Neural crest cell (in vitro differentiated cells): ENCODE measurements at places on chromosomes 2 and 18. TPM values are rescaled to one million over a fixed set of nuclear protein-coding genes. Genes with fewer than 3 reads are reported as not detected.
A peak's percentile ranks its signal among the peaks of the same experiment; 100 is the strongest.

DNA sequence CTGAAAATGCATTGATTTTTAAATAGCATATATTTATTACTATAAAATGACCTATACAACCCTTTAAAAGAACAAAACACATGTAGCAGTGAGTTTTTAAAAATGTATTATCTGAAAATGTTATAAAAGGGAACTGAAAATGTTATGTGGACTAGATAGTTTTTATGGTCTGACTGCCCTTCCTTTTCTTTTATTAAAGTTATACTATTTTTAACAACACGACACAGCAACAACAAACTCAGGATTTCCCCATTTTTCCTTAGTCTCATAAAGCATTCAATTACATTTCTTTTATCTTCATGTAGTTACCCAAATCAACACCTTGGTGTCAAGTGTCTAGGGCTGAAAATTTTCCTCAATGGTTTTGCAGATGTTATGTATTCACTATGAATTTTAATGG is 132.8 kb upstream of the TMEFF2 start:
- no peak for DNase-seq

GRCh38 chr2:40039549-40039948 is 260.5 kb upstream of the THUMPD2 start:
- DNase-seq = no peak

DNA sequence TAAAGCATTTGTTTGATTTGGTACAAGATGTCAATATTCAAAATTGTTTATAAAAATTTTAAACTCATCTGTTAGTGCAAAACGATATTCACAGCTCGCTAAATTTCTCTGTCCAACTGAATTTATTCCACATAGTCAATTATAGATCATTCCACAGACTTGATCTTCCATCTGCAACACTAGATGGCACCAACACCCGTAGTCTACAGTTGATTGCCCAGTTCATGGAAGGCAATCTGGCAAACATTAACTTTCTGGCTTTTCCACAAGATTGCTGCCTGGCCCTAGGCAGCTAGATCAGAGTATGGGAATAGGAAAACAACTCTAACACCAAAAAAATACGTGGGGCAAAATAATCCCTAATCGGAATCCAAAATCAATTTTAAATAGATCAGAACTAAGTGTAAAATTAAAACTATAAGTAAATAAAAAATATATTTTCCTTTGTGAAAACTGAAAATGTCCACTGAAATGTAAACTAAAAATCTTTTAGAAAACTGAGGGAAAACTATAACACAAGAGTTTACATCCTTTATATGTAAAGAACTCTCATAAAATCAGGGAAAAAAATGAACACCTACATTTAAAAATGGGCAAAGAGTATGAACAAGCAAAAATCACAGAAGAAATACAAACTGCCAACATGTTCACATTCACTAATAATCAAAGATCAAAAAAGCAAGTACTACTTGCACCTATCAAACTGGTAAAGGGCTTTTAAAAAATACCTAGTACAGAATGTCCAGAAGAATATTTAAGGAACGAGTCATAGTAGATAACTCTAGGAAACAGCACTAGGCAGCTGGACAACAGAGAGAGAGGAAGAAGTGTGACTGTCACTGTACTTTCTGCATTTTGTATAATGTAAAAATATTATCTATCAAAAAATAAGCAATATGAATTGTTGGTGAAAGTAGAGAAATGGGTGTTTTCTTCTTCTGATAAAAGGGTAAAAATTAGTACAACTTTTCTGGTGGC is 35.0 kb downstream of the RTN4 start:
- DNase-seq = no peak

- DNase-seq = no peak
Observed at GRCh38 chr2:143473216-143473615, 344.0 kb downstream of the ARHGAP15 start.

GRCh38 chr2:108968619-108969018 is 20.4 kb downstream of the EDAR start:
- no peak for DNase-seq

GRCh38 chr2:202519453-202519852 is 115.3 kb upstream of the FAM117B start:
- DNase-seq = no peak

DNA sequence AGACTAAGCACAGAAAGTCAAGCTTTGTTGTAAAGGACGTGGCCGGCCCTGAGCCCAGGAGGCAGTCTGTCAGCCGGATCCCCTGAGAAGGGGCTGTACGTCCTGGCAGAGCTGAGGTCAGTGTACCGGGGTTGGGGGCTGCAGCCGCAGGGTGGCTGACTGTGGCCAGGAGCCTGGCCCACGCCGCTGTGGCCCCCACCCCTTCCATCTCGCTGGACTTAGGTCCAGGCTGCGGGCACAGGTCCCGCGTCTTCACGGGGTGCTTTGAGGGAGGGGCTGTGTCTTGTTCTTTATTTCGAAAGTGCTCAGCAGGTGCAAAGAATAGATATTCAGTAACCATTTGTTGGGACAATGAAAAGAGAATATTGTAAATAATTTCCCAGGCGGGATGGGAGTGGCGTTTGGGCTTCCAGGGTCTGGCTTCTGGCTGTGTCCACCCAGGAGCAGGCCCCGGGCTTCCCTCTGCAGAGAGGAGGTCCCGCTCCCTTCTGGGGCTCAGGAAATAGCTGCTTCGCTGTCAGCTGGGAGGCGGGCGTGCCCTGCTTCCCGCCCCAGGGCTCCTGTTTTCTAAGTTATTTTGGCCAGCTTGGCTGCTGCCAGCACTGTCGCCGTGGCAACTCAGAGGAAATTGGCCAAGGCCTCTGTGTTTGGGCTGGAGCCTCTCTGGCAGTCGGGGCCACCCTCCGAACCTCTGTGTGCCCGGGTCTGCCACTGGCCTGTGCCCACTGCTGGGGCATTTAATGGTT is 7.4 kb downstream of the NFATC1 start:
- no peak for DNase-seq

GRCh38 chr18:31876707-31877106 is 66.2 kb downstream of the TRAPPC8 start:
- no peak for DNase-seq

GRCh38 chr2:25228848-25229278 is 60.5 kb upstream of the POMC start:
- DNase-seq = peak; percentile 66

GRCh38 chr2:229695961-229696360 is 18.4 kb downstream of the DNER start:
- no peak for DNase-seq

- no peak for DNase-seq
Observed at GRCh38 chr2:188983427-188984064, 9.4 kb downstream of the COL3A1 start.

- DNase-seq = no peak
Observed at GRCh38 chr2:19835781-19836281, 66.0 kb downstream of the TTC32 start.

DNA sequence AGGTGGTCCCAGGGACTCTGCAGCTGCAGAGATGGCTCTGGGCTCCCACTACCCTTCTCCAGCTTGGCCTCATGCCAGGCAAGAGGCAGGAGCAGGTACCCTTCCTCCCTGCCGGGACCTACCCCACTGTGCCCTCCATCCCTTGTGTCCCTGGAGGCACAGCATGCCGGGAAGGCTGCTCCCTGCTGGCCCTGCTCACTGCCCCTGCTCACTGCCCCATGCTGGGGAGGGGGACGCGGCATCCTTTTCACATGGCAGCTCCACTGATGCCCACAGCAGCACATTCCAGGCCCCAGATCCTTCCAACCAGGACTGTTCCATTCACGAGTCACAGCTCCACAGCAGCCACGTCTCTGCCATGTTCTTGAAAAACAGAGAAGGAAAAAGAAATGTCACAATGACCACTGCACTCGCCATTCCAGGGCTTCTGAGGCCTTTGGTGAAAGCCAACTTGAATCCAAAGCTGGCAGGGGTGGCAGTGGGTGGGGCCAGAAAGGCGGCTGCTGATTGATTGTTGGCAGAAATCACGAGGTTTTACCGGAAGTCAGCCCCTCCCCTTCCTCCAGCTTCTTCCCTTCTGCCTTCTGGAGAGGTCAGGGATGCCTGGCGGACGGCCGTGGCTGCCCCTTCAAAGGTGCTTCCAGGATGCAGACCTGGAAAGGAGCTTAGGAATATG is 268.0 kb downstream of the CYP26B1 start:
- no peak for DNase-seq

DNA sequence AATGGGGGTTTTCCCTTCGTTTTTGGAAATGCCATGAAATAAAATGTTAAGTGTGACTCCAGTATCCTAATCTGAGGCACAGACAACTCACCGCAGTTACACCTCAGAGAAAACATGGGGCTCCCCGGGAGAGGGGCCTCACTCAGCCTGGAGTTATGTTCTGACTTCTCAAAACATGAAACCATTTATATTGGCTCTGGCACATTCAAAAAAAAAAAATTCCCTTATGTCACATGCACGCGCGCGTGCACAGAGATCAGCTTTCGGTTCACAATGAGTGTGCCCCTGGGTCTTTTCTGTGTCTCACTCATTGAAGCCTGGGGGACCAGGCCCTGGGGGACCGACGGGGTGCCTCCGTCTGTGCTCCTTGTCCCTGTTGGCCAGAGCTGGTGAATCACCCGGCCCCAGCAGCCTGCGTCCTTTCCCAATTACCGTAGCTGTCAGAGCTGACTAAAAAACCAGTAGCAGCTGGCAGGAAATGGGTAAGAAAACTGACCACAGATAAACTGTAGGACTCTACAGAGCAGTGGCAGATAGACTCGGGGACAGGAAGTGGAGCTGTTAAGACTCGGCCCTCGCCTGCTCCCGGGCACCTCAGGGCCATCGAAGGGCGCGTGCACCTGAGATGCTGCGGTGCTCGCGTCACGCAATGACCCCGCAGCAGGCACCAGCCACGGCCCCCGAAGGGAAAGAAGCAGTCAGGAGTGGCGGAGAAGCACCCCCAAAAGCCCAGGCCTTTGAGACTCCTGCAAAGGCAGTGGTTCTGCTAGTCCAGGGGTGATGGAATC is 138.3 kb upstream of the ID2 start:
- no peak for DNase-seq

DNA sequence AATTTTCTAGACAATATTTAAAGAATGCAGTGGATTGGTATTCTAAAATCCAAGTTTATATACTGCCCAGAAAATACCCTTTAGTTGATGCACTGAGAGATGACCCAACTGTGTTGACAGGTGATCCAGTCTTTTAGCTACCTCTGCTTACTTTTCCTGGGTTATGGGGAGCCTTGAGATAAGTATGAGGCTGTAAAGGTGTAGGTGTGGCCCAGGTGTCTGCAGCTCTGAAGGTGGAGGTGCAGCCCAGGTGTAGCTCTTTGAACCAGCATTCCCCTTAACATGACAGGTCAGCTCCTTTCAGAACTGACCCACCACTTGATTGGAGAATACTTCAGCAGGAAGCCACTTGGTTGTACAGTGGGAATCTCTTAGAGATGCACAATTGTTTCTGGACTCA is 62.3 kb upstream of the ACSL3 start:
- DNase-seq = no peak

GRCh38 chr2:102473631-102474030 is 605 bp downstream of the SLC9A4 start:
- no peak for DNase-seq

- no peak for DNase-seq
Observed at GRCh38 chr2:33220533-33220932, 255.9 kb upstream of the RASGRP3 start.

DNA sequence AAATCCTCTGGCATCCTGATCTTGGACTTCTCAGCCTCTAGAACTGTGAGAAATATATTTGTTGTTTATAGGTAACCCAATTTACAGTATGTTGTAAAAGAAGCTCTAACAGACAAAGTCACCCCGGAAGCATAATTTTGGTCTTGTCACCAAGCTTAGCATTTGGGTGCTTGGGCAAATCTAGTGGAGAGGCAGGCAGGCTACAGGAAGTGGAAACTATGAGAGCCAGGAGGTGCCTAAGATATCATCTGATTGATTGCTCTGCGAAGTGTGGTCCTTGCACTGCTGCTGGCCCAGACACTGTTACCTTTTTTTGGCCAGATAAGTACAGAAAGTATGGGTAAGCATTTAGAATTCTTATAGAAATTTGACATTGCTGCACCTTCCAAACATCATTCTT is 102.9 kb downstream of the CDC42EP3 start:
- DNase-seq = no peak

GRCh38 chr2:27681841-27682240 is 18.2 kb downstream of the SLC4A1AP start:
- no peak for DNase-seq

DNA sequence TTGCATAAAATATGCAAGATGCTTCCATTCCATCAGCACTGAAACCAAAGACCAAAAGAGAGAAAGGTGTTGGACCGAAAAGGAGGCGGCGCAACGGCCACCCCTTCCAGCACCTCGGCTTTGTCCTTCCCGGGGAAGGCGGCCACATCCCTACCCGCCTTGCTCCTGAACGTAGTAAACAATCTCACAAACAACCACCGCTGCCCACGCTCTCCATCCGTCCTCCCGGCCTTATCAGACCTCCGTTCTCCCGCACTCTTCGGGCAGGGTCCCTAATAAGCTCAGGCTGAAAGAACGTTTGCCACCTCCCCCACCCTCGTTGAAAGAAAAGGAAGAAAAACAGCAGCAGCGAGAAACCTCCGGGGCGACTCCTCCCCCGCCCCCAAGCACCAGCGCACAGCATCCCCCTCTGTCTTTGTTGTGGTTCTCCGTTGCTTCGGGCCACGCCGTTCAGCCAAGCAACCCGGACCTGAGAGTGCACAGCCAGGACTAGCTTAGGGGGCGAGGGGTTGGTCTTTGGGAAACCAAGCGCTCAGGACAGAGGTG is 4.4 kb downstream of the EVX2 start:
- no peak for DNase-seq

GRCh38 chr18:74375999-74376398 is 60.4 kb downstream of the C18orf63 start:
- DNase-seq = no peak

DNA sequence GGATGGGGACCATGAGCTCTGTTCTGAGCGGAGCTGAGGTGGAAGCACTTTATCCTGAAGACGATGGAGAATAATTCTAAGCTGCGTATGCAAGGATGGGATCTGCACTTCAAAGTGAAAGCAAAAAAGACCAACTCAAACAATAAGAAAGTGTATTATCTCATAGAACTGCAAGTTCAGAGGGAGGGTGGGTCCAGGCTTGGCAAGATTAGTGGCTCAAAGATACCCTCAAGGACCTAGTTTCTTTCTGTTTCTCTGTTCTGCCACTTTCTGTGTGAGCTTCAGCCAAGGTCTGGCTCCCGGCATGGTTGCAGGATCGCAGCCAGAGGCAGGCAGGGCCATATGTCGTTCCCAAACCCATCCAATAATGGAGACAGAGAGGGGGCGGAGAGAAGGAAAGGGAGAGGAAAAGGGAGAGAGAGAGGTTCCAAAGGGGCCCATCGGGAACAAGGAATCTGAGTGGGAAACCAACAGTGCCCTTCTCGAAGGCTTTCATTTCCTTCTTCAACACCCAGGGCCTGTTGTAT is 169.2 kb upstream of the NCK2 start:
- no peak for DNase-seq

GRCh38 chr2:63743170-63743981 is 98.3 kb upstream of the UGP2 start:
- DNase-seq = no peak

- DNase-seq = no peak
Observed at GRCh38 chr2:22377268-22377667, 1007.7 kb upstream of the KLHL29 start.

The TRIM54 gene
- total RNA-seq = not detected in 2 replicates

The DSC3 gene
- total RNA-seq = 0.09 and 0.16 TPM in 2 replicates

The SOCS6 gene
- total RNA-seq = 26.8 and 28.9 TPM in 2 replicates

The AFF3 gene
- total RNA-seq = 20.9 and 25.7 TPM in 2 replicates

The MC5R gene
- total RNA-seq = not detected in 2 replicates

The SERPINB10 gene
- total RNA-seq = not detected in 2 replicates

The DES gene
- 0.28 TPM in 1 of 2 replicates, not detected in the other for total RNA-seq

The LBX2 gene
- 0.28 TPM in 1 of 2 replicates, not detected in the other for total RNA-seq

The GALR1 gene
- not detected in 2 replicates for total RNA-seq

The VIT gene
- total RNA-seq = not detected in 2 replicates

The GTF2A1L gene
- total RNA-seq = not detected in 2 replicates

The MLPH gene
- total RNA-seq = not detected in 2 replicates

The DYNAP gene
- not detected in 2 replicates for total RNA-seq

The ZBTB7C gene
- 0.45 and 0.61 TPM in 2 replicates for total RNA-seq

The TXNDC2 gene
- not detected in 2 replicates for total RNA-seq
